ENCODE measurements at places on chromosomes 16 and 17.

- no peak for DNase-seq
These were observed 447.6 kb upstream of the PSMD7 start for GRCh38 chr16:73848993-73849392.

- no peak for DNase-seq
These were observed 1028.1 kb upstream of the EEF2KMT start for GRCh38 chr16:6125483-6126259.

DNA sequence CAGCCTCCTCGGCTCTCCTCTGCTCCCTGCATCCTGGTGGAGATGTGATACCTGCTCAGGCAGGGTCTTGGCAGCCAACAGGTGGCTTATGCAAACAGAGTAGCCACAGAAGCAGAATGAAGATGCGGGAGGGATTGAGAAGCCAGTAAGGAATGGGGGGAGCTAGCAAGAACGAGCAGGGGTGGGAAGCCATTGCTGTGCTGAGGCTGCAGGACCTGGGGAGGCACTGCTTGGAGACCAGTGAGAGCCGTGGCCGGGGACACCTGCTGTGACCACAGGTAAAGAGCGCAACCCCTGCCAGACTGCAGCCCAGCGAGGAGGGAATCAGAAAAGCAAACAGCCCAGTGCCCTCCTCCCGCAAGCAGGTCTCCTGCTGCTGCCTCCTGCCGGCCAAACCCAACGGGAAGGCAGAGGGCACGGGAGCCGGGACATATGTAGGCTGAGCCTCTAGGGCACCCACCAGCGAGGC lies 14.7 kb downstream of the AIPL1 start:
- DNase-seq = no peak

DNA sequence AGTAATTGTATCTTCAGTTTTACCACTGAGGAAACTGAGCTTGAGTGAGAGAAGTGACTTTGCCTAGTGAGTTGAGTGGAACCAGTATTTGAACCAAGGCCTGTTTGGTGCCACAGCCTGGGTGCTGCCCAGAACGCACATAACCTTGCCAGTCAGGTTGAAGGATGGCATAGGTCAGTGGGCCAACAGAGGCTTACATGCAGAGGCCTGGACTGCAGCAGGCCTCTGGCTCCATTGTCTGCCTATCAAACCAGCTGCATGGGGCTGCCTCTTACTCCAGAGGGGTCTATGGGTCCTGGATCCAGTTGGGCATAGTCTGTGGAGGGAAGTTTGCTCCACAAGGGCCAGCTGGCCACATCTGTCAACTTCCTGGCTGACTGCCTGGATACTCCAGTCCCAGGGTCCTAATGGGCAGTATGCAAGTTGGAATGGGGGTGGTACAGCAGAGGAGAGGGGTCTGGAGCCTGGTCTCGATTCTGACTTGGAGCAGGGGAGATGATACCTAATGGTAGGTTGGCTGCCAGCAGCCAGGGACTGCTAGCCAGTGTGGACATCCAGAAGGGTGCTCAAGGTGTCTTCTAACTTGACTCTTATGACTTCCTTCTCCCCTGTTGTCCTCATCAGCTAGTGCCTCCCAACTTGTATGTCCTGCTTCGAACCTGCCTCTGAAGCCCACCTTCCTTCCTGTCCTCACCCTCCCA lies 11.1 kb upstream of the RNF112 start:
- DNase-seq = no peak

GRCh38 chr16:67858500-67858899 lies 11.0 kb upstream of the CENPT start:
- no peak for DNase-seq
